ENCODE measurements at places on chromosomes 3 and 15.

- no peak for DNase-seq
These were observed 805 bp upstream of the RGMA start for GRCh38 chr15:93089727-93090305.

GRCh38 chr15:99911816-99912215 lies 178.6 kb upstream of the LYSMD4 start:
- no peak for DNase-seq

DNA sequence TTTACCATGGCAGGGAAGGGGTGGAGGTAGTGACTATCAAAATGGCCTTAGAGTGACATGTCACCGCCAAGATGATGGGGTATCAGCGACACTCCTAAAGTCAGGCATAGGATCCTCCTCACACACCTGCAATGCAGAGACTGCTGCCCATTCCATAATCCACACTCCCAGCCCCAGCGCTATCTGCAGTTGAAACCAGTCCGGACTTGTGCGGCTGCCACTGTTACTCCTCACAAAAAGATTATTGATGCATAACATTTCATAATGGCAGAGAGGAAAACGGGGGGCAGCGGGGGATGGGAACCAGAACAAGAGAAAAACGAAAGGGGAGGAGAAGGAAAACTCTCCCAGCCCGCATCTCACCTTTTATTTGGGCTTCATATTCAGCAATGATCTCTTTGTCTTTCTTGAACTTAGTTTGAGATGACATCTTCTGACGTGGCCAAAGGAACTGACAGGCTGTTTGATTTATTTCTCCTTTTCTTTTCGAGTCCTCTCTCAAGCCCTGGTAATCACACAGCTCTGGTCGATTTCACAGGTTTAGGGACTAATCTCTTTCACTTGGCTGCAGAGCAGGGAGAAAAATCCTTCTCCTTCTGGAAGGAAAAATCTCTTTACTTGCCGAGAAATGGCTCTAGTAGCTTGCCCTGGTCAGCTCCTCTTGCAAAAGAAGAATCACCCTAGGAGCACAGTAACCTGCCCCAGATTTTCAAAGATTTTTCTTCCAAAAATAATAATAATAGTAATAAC lies 749 bp downstream of the SRGAP3 start:
- DNase-seq = no peak

GRCh38 chr3:180631317-180631716 lies 29.4 kb downstream of the TTC14 start:
- DNase-seq = no peak

All from OCI-LY7 (cell line).